ENCODE measurements at places on chromosomes 5 and 9. TPM values are rescaled to one million over a fixed set of nuclear protein-coding genes. Genes with fewer than 3 reads are reported as not detected.

Gene ENHO
- total RNA-seq: not detected

Gene LCN9
- total RNA-seq: not detected

Gene SLC36A2
- not detected for total RNA-seq

Gene TAF11L10
- total RNA-seq: not detected

Gene CNOT8
- total RNA-seq: 59.7 TPM

Gene PCDHA9
- not detected for total RNA-seq

Gene SLC25A48
- not detected for total RNA-seq

Gene SPACA9
- 7.3 TPM for total RNA-seq

Gene OLFML2A
- 26.7 TPM for total RNA-seq

Gene ECSCR
- total RNA-seq: 1.0 TPM

Gene MRNIP
- total RNA-seq: 15.4 TPM

All from pericardium fibroblast (primary cell).